HepG2 (cell line): ENCODE measurements at places on chromosomes 7 and 10.

DNA sequence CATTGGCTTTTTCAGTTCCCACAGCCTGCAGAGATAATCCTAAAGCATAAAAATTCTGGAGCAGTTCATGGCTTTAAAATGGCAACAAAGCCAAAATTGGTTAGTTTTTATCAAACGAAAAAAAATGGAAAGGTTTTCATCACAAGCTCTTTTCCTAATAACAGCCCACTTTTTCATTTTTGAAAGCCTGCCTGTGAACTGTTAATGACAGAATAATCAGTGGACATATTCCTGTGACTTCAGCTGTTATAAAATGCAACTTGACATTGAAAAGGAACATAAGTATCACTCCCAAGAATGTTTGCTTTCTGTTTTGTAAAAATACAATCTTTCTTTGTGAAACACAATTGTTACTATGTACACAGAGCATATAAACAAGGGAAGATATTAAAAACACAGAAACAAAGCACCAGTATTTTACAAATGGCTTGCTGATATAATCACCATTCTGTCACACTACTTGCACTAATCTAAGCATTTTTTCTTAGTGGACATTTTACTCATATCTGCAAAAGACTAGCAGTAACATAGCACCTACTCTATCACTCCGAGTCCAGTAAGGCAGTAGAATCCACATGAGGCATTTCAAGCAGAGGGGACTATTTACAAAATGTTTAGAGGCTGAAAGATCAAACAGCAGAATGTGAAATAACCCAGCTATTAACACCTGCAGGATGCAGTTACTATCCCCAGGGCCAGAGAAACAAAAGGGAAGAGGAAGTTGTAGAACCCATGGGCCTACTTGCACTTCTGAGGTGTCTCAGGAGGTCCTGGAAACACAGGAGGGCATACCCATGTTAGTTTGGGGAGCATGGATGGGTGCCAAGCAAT, 26.4 kb downstream of the MACC1 start:
- H3K4me1 ChIP-seq = no peaks in the 10 kb centered on the region
- no peak overlapping the region for H3K27ac ChIP-seq
- no peaks in the 10 kb centered on the region for H3K27me3 ChIP-seq
- H3K36me3 ChIP-seq = no peaks in the 10 kb centered on the region
- no peak overlapping the region for H3K4me3 ChIP-seq

DNA sequence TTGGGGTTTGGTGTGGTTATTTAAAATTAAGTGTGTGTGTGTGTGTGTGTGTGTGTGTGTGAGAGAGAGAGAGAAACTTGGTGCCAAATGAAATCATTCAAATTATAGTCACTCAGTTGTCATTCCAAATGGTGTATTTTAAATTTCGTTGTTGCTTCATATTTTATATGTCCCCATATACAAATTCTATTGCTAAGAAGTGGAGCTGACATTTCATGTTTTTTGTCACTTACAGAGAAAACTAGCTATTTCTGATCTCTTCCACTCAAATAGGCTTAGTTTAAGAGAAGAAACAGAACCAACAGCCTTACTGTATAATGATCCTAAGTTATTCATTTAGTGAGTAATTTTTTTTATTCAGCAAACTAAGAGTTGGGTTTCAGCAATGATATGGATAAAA, 42.3 kb downstream of the CHRM2 start:
- no peaks in the 10 kb centered on the region for H3K4me1 ChIP-seq
- DNase-seq = no peak
- H3K27me3 ChIP-seq = no peaks in the 10 kb centered on the region
- H3K36me3 ChIP-seq = no peaks in the 10 kb centered on the region

DNA sequence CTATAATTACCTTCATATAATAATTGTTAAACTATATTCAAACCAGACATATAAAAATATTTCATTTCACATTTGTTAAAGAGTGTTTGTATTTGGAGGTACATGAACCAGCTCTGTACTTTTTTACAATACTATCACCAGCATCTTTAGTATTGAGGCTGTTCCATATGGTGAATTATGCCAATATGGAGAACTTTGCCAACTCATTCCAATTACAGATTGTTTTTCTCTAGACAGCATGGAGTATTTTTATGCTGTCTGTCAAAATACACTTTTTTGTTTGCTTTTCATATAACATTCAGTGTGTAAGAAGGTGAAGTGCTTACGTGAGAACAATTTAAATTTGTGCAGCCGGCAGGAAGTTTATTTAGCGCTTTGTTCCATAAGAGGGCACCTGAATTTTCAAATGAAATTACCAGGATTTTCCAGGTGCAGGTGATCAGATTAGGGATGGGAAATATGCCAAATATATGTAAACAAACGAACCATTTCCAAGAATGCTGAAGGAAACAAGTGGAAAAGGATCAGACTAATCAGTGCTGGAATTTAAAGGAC, 54.9 kb downstream of the SEMA3E start:
- no peaks in the 10 kb centered on the region for H3K27me3 ChIP-seq
- DNase-seq = no peak
- no peak overlapping the region for H3K27ac ChIP-seq
- H3K4me3 ChIP-seq = no peak overlapping the region
- no peaks in the 10 kb centered on the region for H3K4me1 ChIP-seq
- no peaks in the 10 kb centered on the region for H3K36me3 ChIP-seq

DNA sequence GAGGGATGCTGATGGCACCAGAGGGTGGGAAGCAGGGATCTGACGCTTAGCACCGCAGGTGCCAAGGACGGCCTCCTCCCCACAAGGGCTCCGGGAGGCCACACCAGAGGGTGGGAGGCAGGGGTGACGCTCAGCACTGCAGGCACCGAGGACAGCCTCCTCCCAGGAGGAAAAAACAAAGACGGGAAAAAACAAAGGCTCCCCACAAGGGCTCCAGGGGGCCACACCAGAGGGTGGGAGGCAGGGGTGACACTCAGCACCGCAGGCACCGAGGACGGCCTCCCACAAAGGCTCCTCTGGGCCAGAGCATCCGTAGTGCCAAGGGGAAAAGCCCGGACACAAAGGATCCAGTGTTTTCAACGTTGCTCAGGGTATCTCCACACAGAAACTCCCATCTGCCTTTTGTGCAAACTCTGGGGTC, 25.6 kb downstream of the DIP2C start:
- peaks cover 35% of the 10 kb centered on the region for H3K4me1 ChIP-seq
- no peak overlapping the region for H3K4me3 ChIP-seq
- no peaks in the 10 kb centered on the region for H3K36me3 ChIP-seq
- no peak for DNase-seq
- no peaks in the 10 kb centered on the region for H3K27me3 ChIP-seq

DNA sequence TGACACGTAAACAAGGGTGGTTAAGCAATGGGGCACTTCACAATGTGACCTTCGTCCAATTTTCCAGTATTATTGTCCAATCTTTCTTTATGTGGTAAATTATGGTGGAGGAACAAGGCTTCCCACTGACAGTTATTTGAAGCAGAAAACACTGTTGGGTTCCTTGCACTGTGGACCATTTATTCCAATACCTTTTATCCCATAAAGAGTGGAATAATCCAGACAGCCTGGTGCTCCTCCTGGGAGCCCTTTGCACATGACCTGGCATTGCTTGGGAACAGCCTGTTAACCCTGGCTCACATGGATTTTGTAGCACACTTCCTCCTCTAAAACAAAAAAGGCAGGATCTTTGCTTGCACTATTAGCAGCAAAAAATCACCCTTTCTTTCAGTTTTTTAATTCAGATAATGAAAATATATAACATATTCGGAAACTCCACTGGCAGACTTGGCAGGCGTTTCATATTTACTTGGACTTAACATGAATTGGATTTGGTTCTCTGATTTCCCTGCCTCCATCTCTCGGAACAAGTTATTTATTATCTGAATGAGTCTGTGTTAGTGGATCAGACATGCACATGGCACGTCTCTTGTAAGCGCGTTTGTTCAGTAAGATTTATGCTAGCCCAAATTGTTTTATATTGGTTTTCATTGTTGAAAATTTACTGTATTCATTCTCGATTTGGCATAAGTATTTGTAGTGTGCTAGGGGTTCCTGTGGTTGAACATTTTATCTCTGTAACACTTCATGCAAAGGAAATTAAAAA, 59.3 kb downstream of the BMPER start:
- H3K27ac ChIP-seq = no peak overlapping the region
- H3K4me3 ChIP-seq = no peak overlapping the region
- peaks cover 9% of the 10 kb centered on the region; the same call in 1 of the 3 replicates for H3K27me3 ChIP-seq
- no peaks in the 10 kb centered on the region for H3K4me1 ChIP-seq

GRCh38 chr10:119693262-119693957, 32.4 kb upstream of the INPP5F start:
- H3K4me3 ChIP-seq = no peak overlapping the region; the same call in 1 of the 2 replicates
- DNase-seq = peak; percentile 74
- no peaks in the 10 kb centered on the region for H3K36me3 ChIP-seq
- no peaks in the 10 kb centered on the region for H3K27me3 ChIP-seq
- H3K27ac ChIP-seq = peak overlapping the region; percentile 31
